Cortex of kidney (tissue), 1 donor: ENCODE measurements at places on chromosomes 2 and 18.

GRCh38 chr2:161090411-161090810 lies 69.8 kb upstream of the TANK start:
- DNase-seq, result no peak

DNA sequence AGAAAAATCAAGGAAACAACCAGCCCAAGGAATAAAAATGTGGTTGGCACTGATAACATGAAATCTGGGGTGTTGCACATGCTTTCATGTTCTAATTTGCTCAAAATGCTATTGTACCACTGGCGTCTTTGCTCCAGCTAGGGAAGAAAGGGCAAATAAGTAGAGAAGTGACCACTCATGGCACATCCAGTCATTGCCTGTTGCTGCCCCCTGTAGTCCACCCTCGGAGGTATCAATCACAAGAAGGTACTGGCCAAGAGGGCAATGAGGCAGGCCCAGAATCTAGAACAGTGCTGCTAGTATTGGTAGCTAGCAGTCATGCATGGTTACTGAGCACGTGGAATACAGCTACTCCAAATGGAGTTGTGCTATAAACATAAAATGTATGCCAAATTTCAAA lies 213.4 kb downstream of the CDCA7 start:
- DNase-seq, result no peak

DNA sequence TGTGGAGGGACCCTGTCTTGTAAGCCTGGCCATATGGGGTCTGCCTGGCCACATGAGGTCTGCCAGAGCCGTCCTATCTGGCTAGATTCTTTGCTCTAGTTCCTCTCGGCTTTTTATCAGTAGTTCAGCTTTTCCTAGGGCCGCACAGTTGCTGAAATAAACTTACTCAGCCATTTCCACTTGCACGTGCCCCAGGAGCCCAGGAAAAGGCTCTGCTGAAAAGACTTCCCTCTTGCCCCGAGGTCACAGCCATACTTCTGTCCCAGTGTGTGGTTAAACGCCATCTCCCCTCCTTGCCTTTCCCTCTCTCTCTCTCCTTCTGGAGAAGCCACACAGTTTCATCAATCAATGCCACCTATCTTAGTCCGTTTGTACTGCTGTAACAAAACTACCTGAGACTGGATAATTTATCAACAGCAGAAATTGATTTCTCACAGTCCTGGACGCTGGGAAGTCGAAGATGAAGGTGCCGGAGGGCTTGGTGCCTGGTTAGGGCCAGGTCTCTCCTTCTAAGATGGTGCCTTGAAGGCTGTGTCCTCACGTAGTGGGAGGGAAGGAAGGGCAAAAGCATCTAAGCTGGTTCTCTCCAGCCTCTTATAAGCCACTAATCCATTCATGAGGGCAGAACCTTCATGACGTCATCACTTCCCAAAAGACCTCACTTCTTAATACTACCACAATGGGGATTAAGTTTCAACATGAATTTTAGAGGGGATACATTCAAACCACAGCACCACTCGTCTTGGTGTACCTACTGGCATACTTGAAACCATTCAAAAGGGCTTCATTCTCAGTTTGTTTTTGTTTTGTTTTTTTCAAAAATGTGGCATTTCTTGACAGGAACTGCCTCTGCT lies 11.2 kb upstream of the GALM start:
- no peak for DNase-seq

DNA sequence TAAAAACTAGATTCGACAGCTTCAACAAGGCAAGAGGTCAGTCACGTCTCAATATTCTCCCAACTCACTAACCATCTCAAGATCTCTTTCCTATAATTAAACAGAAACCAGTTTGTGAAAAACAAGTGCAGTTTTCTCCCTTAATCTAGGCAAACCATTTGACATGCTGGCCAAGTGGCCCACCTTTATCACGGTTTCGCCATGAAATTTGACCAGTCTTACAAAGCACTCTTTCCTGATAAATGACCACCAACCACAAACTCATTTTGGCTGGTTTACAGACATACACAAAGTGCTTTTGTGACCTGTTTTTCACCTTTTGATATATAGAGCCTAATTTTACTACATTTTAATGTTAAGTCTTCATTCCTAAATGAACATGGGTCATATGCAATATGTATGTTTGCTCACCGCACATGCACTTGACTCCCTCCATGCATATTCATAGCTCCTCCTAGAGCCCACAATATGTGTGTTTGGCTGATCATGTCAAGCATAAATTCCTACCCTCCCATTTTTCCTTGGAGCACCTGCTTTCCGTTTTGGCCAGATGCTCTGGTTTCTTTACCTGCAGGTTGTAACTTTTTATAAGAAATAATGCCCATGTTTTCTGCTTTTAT lies 385.1 kb downstream of the RAD51AP2 start:
- no peak for DNase-seq

GRCh38 chr2:204468746-204469429 lies 76.4 kb upstream of the PARD3B start:
- no peak for DNase-seq

DNA sequence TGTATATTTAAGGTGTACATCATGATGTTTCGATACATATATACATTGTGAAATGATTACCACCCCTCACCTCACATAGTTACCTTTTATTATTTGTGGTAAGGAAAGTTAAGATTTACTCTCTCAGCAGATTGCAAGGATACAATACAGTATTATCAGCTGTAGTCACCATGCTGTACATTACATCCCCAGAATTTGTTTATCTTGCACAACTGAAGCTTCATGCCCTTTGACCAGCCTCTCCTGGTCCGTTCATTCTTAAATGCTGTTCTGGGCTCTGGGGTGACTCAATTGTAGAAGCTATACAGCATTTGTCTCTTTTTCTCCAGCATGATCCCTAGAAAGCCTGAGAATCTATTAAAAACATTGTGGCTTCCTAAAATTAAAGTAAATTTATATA lies 90.8 kb downstream of the PTPRM start:
- DNase-seq, result no peak

DNA sequence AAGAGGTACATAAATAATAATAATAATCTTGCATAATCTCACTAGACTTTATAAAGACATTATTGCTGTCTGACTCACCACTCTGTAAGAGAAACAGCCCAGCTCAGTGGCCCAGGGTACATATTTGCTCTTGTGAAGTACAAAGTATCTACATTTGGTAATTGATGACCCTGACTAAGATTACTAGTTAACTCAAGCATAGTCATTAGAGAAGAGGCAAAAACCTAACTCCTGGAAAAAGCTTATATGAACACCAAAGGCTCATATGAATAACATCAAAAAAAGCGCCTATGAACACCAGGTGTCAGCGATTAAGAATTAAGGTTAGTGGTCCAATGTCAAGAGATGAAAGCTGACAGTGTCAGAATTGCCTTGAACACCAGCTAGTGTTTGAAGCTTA lies 38.4 kb downstream of the RAD51AP2 start:
- DNase-seq, result no peak
